ENCODE measurements at places on chromosomes 6 and 20. TPM values are rescaled to one million over a fixed set of nuclear protein-coding genes. Genes with fewer than 3 reads are reported as not detected.

Gene TUBE1
- polyA plus RNA-seq, result 25.0 TPM

- no peak for DNase-seq
These were observed 13.3 kb downstream of the TASP1 start for GRCh38 chr20:13625304-13625979.

Gene CST9L
- polyA plus RNA-seq, result not detected

Gene THBS2
- 26.5 TPM for polyA plus RNA-seq

DNA sequence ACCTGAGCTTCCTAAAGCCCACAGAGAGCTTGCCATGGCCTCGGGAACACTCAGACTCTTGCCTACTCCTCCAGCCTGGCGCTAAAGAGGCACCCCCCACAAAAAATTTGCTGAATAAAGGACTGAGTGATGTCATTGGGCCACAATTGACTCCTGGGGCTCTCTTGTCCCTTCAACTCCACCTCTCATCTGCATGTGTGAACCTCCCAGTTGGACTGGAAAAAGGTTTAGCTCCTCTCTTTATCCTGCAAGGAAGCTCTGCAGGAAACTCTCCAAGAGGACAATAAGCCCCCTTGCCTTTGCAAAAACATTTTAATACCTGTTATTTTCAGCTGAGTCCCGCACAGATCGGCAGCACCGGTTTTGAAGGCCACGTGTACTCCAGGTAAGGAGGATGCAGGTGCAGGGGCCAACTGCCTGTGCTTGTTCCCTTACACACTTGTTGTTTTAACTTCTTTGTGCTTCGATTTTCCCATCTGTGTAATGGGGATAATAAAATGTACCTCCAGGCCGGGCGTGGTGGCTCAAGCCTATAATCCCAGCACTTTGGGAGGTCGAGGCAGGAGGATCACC lies 107.3 kb downstream of the TFAP2C start:
- no peak for DNase-seq

Gene HSPA12B
- polyA plus RNA-seq, result 14.3 TPM

- no peak for DNase-seq
These were observed 91.0 kb upstream of the MEI4 start for GRCh38 chr6:77561768-77562314.

DNA sequence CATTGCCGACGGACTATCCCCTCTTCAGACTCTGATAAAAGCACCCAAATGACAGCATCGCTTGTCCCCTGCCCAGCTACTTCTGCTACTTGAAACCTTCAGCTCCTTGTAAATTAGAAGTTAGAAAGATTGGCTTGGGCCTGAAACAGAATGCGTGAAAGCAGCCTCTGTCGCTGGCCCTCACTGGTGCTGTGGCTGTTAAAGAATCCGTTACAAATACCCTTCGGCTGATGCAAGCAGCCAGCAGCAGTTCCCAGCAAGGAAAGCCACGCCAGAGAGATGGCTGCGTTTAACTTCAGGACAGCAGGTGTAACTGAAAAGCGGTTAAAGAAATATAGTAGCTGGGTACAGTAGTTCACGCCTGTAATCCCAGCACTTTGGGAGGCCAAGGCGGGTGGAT lies 2.4 kb upstream of the PRR18 start:
- no peak for DNase-seq

- no peak for DNase-seq
These were observed 8.8 kb downstream of the CDKAL1 start for GRCh38 chr6:20542927-20543602.

- DNase-seq, result no peak
These were observed 6.3 kb downstream of the EBF4 start for GRCh38 chr20:2698912-2699311.

- no peak for DNase-seq
These were observed 4.2 kb upstream of the CTSZ start for GRCh38 chr20:59010995-59011873.

Gene CLVS2
- 0.08 TPM for polyA plus RNA-seq

DNA sequence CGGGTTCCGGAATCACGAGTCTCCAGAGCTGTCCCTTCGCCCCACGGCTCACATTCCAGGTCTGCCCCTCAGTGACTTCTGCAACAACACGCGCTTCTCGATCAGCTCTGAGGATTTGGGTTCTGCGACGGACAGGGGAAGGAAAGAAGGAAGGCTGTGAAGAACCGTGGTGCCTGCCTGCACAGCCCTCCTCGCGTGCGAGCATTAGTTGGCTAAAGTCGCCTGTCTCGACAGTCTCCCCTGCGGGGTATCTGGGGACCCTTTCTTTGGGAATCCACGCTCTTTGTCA lies 23.1 kb downstream of the VPS52 start:
- DNase-seq, result no peak

Data from ovary (tissue), 10 donors.